Forelimb muscle (tissue), 1 donor: ENCODE measurements at places on chromosomes 1 and 21. TPM values are rescaled to one million over a fixed set of nuclear protein-coding genes. Genes with fewer than 3 reads are reported as not detected.

The TRPM2 gene
- 1.5 TPM for polyA plus RNA-seq

The EDN2 gene
- polyA plus RNA-seq: 0.25 TPM

The UBL4B gene
- not detected for polyA plus RNA-seq

The OR2L5 gene
- not detected for polyA plus RNA-seq

The ZNF124 gene
- 7.8 TPM for polyA plus RNA-seq

- DNase-seq: no peak
These were observed 48.4 kb downstream of the ADAMTS5 start for GRCh38 chr21:26918323-26919079.

DNA sequence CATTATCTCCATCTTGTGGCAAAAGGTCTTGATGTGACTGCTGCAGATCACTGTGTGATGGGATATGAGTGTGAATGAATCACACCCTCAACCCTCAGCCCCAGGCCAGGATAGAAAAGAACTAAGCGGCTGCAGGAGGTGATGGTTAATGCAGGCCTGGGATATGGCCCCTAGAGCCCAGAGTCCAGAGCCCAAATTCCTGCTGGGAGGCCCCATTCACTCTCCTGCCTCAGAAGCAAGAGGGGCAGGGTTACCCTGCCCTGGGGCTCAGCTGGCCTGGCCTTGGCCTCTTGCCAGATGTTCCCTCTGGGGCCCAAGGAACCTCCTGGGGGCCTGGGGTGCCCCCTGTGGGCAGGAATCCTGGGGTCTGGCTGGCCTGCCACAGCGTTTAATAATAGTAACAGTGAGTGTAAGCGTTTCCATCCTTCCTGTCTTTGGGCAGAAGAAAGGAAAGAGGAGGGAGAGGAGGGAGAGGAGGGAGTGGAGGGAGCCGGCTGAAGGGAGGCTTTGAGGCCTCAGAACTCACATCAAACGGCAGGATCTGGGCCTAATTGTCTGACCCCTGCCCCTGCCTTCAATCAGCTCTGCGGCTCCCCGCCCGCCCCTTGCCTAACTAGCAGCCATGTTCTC lies 26.2 kb downstream of the DMAP1 start:
- no peak for DNase-seq

DNA sequence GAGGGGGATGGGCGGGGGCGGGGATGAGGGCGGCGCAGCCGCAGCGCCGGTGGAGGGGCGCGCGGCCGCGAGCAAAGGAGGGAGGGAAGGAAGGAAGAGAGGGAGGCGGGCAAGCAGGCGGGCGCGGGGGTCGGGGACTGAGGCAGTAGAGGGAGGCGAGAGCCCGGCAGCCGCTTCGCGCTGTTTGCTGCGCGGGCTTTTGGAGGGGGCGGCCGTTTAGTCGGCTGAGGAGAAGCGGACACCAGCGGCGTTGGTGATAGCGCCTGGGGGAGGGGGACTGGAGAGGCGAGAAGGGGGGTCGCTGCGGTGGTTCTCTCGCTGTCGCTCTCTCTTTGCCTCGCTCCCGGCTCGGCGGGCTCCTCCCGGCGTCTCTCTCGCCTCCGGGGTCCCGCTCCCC lies at the start of gene HS2ST1:
HS2ST1 (plus strand) TSS at position 35 of the 397 bp plus-strand sequence.
- no peak for DNase-seq

DNA sequence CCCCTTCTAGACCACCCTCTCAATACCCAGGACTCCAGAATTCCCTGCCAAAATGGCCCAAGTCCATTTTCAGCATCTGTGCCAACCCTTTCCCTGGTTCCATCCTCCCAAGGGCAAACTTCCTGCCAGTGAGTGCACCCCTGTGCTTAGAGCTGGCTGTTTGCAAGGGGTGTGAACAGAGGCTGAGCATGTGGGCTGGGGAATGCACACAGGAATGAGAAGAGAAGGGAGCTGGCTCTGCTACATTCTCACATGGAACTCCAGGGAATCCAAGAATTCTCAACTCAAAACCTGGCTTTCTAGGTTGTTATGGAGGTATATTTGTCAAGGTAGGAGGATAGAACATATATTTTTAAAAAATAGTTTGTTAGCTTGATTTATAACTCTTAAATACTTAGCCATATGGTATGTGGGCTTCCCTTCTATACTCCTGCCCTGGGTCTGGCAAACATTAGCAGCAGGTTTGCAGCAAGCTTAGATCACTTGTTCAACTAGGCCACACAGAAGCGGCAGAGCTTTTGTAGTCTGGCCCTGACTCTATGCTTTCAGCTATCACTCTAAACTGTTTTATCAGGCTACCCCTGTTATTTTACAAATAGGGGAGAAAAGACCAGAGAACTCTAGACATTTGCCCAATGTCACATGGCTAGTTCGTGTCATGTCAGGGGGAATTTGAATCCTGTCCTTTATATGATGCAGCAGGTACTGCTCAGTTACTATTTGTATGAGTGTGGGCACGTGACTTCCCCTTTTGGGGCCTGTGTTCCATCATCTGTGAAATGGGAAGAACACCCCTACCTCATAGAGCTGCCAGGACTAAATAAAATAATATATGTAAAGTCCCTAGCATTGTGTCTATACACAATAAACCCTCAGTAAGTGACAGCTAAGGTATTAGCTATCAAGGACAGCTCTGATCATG lies 8.1 kb upstream of the STMN1 start:
- no peak for DNase-seq

DNA sequence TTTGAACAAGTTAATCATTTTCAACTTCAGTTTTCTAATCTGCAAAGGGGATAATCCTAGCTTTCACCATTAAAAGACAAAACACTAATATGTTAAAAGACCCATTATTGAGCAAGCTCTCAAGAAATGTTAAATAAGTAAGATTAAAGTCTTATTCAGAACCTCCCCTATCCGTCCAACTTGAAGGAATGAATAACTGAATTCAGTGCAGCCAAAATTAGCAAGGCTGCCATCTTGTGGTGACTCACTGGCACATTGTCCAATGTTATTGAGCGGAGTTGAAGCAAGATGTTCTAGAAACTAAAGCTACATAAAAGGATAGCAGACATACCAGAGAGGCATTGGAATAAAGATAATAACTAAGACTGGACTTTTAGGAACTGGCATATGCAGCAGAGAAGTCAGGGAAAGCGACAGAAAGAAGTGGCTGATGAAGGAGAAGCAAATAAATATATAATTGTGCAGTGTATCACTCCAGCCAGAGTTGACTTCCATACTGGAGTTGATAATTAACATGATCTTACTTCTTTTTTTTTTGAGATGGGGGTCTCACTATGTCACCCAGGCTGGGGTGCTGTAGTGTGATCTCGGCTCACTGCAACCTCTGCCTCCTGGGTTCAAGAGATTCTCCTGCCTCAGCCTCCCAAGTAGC lies 8.2 kb upstream of the CAP1 start:
- peak; percentile 24 for DNase-seq

- no peak for DNase-seq
These were observed 13.8 kb upstream of the HHIPL2 start for GRCh38 chr1:222561656-222562055.

DNA sequence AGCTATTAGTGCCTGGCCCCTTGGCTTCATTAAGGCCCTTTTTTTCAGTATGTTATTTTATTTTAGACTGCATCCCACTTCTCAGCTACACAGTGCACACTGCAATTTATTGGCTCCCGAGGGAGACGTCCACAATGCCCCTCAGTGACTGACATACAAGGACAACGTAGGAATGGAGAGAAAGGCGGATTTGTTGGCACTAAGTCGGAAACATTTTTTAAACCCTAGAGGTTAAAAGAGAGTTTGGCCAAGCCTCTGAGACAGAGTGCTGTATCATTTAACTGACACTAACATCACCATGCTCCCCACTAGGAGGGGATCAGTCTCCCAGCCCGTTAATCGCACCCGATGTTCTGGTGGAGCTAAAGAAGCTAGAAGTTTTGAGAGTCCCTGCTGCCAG lies 45.7 kb upstream of the FOXD3 start:
- no peak for DNase-seq

DNA sequence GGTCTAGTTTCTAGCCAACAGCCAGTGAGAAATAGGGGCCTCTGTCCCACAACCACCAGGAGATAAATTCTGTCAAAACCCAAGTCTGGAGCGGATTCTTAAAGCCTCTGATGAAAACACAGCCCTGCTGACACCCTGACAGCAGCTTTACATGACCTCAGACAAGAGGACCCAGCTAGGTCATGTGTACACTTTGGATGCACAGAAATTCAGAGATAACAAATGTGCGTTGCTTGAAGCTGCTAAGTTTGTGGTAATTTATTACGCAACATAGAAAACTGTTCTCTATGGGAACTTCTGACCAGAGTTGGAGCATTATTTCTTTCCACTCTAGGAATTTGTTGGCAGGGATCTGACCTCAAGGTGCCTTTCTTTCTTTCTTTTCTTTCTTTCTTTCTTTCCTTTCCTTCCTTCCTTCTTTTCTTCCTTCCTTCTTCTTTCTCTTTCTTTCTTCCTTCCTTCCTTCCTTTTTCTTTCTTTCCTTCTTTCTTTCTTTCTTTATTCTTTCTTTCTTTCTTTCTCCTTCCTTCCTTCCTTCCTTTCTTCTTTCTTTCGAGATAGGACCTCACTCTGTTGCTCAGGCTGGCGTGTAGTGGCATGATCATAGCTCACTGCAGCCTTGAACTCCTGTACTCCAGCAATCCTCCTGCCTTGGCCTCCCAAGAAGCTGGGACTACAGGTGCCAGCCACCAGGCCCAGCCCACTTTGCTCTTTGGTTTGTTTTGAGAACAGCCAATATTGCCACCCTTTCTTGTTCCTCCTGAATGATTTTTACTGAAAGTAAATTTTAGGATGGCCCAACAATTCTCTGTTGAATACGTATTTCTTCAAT lies 14.9 kb upstream of the HMGCS2 start:
- no peak for DNase-seq

DNA sequence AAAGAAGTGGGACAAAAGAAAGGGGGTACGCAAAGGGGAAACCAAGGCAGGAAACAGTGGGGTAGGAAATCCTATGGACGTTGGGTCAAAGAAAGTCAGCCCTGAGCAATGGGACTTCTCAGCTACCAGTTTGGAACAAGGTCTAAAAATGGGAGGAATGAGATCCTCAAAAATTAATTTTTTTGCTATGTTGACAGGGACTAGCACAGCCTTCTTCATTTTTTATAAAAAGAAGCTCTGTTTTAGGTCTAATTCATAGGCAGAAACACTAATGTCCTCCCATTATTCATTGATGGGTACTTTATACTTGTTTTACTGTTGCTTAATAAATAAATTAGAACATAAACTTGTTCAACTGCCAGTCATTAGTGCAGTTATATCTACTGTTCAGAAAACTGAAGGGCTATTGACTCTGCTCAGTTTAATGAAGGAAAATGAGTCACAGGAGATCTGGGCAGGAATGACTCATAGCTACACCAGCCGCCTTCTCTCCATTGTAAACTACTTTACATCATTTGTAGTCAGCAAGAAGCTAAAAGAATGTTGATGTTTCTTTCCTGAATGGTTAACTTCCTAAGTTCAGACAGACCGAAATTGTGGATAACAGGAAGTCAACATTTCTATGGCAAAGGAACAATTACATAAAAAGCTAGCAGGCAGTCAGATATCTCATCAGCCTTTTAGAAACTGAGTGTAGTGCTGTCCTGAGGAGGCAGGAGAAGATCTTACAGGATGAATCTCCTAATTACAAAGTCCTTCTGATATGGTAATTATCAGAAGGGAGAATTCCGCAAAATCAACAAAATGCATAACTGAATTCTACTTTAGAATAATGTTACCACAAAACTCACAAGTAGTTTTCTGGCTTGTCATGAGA lies 356.4 kb upstream of the PKN2 start:
- no peak for DNase-seq
